Amniotic epithelial cell (primary cell): ENCODE measurements at places on chromosomes 6 and 20.

DNA sequence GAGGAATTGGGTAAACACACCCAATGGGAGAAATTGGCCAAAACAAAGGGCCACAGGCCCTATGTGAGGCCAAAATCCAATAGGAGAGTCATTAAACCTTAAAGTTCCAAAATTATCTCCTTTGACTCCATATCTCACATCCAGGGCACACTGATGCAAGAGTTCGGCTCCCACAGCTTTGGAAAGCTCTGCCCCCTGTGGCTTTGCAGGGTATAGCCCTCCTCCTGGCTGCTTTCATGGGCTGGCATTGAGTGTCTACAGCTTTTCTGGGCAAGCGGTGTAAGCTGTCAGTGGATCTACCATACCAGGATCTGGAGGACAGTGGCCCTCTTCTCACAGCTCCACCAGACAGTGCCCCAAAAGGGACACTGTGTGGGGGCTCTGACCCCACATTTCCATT, 160.5 kb downstream of the ADGRG6 start:
- DNase-seq, result no peak

DNA sequence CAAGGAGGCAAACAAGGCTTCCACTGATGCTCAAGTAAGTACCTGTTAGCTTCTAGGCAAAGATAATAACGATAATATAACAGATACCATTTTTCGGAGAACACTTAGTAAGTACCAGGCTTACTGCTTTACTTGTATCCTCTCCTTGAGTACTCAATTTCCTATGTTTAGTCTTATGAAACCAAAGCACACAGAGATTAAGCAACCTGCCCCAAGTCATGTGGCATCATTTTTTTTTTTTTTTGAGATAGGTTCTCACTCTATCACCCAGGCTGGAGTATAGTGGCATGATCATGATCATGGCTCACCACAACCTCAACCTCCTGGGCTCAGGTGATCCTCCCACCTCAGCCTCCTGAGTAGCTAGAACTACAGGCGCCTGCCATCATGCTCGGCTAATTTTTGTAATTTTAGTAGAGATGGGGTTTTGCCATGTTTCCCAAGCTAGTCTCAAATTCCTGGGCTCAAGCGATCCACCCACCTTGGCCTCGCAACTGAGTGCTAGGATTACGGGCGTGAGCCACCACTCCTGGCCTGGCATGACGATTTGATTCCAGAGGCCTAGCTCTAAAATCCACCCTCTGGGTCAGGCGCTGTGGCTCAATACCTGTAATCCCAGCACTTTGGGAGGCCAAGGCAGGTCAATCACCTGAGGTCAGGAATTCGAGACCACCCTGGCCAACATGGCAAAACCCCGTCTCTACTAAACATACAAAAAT, 14.0 kb downstream of the SPAG4 start:
- DNase-seq, result peak; percentile 49

- peak; percentile 50 for DNase-seq
These were observed 197.9 kb upstream of the GRIK2 start for GRCh38 chr6:101195588-101195987.

- no peak for DNase-seq
These were observed 5.5 kb downstream of the GMNN start for GRCh38 chr6:24780206-24780605.

DNA sequence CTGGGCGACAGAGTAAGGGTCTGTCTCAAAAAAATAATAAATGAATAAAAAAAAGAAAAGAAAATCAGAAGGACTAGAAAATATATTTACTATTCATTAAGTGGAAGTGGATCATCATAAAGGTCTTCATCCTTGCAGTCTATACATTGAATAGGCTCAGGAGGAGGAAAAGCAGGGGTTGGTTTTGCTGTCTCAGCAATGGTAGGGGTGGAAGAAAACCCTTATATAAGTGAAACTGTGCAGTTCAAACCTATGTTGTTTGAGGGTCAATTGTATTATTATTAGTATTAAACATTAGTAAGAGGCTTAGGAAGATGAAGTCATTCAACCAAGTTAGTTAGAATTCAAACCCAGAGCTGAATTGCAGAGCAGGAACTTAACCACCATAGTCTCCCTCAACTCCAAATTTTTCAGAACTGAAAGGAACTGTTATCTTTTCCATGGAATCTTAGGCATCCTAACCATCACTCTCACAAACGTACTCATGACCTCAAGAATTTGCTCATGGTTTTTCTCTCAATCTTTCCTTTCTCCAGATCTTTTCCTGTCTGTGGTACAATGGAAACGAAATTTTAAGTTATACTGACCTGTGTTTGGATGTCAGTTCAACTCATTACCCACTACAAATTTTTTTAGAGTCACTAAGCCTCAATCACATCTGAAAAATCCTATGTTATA, 7.7 kb upstream of the SMIM13 start:
- peak; percentile 88 for DNase-seq

- DNase-seq, result peak; percentile 58
These were observed 24.3 kb downstream of the AKAP7 start for GRCh38 chr6:131159578-131159977.

DNA sequence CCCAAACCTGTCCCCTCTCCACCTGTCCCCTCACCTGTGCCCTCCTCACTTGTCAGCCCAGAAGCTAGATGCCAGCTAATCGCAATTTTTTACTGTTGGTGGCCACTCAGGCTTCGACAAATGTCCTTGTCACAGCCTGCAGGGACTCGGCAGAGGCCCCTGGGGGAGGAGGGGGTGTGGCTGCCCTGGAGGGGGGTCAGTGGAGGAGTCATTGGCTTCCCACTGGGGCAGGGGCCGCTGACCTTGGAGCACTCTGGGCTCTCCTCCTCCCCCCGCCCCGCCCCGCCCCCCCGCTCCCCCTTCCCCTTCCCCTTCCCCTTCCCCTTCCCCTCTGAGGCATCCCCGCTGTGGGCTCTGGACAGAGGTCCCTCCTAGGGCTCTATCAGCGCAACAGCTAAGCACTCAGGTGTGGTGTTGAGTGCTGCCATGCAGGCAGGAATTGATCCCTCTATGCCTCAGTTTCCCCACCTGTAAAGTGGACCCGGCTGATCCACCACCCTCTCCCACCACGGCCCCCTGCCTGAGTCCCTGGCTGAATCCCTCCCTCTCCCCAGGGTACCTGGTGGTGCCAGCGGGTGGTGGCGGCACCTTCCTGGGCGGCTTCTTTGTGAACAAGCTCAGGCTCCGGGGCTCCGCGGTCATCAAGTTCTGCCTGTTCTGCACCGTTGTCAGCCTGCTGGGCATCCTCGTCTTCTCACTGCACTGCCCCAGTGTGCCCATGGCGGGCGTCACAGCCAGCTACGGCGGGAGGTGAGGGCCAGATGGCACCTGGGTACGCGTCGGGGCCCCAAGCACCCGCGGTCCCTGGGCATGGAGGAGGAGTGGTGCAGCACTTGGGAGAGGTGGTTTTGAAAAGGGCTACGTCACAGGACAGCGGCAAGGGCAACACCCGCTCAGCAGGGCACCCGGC, 23.8 kb downstream of the SLCO4A1 start:
- DNase-seq, result no peak

DNA sequence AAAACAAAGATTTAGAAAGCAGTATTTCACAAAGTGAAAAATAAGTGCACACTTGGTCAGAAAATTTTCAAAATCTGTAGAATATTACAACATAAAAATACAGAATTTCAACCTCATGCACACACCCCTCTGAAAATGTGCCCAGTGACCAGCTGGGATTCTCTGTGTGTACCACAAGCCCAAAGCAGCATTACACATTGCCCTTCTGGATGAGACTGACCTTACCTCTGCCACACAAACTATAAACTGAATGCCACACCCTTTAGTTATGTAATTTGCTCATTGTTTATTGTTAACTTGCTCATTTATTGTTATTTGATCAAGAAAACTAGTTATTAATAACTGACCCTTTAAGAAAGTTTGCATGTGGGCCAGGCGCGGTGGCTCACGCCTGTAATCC, 303.0 kb downstream of the FOXC1 start:
- no peak for DNase-seq

GRCh38 chr6:91608428-91608827, 1021.6 kb upstream of the MAP3K7 start:
- no peak for DNase-seq

DNA sequence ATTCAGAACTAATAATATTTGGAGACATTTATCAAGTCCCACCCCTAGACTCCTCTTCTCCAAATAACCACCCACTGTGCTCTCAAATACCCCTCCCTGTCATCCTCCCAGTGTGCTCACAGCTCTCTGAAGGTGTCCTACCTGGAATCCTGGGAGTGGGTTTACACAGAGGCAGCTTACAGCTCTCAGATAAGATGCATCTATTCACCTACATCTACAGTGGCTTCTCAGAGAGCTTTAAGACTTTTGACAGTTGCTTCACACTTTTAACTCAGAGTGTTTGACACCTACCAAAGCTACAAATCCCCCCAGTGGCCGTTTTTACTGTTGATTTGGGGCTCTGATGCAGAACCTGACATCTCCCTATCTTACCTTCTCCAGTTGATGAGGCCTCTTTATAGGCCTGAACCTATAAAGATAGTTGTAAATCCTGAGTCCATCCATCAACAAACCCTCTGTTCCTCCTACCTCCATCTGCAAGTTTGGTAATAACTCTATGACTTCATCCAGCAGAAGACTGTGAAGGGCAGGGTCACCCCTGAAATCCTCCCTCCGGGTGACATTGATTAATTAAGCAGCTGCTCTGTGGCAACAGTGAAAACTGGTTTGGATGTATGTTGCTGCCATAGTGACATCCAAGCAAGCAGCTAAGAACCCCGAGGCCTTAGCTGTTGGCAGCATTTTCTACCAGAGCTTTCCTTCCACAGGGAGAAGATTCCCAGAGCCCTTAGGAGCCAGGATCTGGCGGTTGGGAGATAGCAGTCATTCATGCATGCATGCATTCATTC, 226.1 kb upstream of the RREB1 start:
- DNase-seq, result peak; percentile 43

GRCh38 chr20:10877342-10877741, 203.5 kb upstream of the JAG1 start:
- DNase-seq, result no peak

DNA sequence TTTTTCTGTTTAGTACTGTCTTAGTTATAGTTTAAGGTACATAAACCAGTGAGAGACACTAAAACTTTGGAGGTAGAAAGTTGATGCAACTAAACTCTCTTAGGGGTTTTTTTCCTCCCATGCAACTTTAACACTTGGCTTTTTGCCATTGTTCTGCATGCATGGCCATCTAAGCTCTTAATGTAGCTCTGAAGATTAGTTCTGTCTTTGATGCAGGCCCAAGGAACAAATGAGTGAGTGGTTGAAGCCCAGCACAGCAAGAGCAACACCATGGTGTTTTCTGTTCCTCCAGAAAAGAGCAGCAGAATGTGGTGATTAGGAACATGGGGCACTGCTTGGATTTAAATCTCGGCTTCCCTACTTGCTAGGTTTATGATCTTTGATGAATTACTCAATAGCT, 89.3 kb downstream of the L3MBTL3 start:
- peak; percentile 5 for DNase-seq

DNA sequence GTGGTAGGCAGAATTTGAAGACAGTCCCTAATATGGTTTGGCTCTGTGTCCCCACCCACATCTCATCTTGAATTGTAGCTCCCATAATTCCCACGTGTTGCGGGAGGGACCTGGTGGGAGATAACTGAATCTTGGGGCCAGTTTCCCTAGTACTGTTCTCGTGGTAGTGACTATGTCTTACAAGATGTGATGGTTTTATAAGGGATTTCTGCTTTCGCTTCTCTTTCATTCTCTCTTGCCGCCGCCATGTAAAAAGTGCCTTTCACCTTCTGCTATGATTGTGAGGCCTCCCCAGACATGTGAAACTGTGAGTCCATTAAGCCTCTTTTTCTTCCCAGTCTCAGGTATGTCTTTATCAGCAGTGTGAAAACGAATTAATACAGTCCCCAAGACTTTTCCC, 103.4 kb downstream of the PDE10A start:
- no peak for DNase-seq

DNA sequence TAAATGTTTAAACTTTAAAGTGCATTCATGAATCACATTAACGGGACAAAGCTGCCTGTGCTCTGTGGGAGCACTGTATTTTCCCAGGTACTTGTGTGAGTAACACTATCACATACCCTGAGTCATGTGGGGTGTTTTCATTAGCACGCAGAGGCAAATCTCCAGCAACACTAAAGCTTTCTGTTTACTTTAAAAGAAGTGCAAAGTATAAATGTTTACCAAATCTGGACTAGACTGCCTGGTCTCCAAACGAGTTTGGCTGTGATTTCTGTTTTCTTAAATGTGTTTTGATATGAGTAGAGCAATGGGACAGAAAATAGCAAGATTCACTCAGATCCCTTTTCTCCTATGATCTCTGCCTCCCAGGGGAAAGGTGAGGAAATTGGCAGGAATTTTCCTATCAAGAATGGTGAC, 28.8 kb upstream of the RIPPLY2 start:
- DNase-seq, result peak; percentile 3
